ENCODE measurements at places on chromosomes 6 and 20.
A peak's percentile ranks its signal among the peaks of the same experiment; 100 is the strongest.

DNA sequence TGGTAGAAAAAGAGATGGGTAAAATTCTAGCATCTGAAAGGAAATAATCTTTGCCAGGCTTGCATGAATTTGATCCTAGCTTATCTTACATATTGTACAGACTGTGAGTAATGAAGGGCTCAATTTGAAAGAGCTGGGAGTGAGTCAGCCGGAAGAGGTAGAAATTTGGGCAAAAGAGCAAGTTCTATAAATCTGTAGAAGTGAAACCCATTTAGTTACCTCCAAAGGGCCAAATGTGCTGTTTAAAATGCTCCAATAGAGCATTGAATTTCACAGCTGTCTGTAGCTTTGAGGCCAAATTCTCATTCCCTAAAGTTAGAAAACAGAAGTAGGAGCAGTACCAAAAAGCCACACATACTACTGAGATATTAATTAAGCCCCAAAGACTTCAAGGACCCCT, 466.1 kb downstream of the BTBD3 start:
- no peak for DNase-seq

- no peak for DNase-seq
Observed at GRCh38 chr20:36861875-36862801, 13.8 kb upstream of the TLDC2 start.

- no peak for DNase-seq
Observed at GRCh38 chr20:42255821-42256220, 637.6 kb upstream of the CHD6 start.

GRCh38 chr20:31842471-31843157, 2.8 kb downstream of the FOXS1 start:
- DNase-seq, result no peak

DNA sequence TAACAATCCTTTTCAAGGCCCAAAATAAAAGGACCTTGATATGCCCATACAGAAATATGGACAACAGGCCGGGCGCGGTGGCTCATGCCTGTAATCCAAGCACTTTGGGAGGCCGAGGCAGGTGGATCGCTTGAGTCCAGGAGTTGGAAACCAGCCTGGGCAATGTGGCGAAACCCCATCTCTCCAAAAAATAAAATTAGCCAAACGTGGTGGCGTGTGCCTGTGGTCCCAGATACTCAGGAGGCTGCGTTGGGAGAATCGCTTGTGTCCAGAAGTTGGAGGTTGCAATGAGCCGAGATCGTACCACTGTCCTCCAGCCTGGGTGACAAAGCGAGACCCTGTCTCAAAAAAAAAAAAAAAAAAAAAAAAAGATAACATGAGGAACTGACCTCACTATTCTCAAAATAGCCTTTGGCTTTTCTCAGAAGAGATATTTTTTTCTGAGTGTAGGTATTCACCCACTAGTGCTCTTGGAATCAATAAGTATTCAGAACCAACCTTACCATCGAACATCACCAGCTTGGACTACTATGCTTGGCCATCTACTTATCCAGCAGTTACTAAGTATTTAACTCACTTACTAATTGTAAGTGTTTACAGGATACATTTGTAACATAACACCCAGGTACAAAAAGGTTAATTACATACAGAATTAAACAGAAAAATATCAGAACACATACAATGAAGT, 99.2 kb downstream of the OR2B2 start:
- DNase-seq, result no peak

DNA sequence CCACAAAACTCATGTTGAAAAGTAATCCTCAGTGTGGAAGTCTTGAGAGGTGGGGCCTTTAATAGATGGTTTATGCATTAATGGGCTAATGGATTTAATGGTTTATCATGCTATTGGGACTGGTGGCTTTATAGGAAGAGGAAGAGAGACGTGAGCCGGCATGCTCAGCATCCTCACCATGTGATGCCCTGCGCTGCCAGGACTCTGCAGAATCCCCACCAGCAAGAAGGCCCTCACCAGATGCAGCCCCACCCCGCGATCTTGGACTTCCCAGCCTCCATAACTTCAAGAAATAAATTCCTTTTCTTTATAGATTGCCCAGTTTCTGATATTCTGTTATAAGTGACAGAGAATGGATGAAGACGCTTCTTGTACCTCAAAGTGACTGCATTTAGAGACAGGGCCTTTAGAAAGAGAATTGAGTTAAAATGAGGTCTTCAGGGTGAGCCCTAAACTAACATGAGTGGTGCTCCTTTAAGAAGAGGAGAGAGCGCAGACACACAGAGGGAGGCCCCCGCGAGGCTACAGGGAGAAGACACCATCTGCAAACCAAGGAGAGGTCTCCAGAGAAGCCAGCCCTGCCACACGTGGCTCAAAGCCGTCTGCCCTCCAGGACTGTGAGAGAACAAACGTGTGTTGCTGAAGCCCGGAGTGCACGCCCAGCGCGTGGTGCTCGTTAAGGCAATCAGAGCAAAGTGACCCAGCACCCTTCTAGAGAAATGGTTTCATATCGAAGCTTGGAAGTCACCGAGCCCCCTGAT, 56.9 kb downstream of the IRF4 start:
- DNase-seq, result peak; percentile 10

GRCh38 chr6:2558098-2558680, 192.5 kb downstream of the MYLK4 start:
- DNase-seq, result no peak

GRCh38 chr20:31712564-31713311, 9.9 kb downstream of the BCL2L1 start:
- no peak for DNase-seq

- DNase-seq, result no peak
Observed at GRCh38 chr20:49687595-49688567, 25.8 kb downstream of the B4GALT5 start.

GRCh38 chr20:45576995-45577394, 2.1 kb downstream of the WFDC8 start:
- DNase-seq, result no peak

DNA sequence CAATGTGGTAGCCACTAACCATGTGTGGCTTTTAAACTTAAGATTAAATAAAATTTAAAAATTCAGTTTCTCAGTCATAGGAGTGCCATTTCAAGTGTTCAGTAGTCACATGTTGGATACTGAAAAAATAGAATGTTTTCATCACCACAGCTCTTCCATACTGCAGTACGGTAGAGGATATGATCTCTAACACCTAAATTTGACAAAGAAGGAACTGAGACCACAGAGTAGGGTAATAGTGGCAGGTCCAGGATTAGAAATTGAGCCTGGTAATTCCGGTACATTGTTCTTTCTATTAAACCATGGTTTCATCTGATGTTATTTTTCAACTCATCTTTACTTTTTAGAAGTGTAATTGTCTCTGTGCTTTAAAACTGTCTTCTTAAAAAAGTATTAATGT, 104.0 kb downstream of the CD2AP start:
- no peak for DNase-seq

DNA sequence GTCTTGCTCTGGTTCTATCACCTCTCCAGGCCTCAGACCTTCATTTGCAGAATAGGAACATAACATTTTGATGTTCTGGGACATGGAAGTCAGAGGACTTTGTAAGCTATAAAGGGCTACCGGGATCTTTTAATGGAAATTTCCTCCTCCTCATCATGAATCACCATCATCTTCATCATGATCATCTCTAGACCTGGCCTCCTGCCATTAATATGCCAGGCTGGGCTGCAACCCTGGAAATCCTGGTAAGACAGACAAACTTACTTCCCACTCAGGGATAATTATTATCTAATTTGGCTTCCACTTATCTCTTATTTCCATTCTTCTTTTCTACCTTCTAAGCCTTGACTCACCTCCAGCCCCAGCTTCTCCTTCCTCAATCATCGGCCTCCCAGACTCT, 41.0 kb upstream of the MRPS18A start:
- DNase-seq, result no peak

- no peak for DNase-seq
Observed at GRCh38 chr20:61808447-61808846, 257.2 kb downstream of the TAF4 start.

DNA sequence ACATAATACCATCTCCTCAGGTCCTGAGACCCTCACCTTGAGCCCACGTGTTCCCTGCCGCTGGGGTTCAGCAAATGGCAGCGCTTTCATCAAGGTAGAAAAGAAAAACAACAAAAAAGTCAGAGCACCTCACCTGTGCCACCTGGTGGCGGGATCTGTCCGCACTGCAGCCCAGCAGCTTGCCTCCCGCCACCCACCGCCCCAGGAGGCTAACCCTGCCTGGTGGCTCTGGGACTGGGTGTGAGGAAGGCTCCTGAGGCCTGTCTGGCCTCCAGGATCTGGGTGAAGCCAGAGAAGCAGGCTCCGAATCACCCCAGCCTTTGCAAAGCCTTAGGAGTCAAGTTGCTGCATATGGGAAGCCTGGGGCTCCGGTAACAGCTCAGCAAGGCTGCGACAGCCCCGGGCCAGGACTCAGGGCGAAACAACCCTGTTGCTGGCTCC, 270.8 kb downstream of the BMP7 start:
- peak; percentile 22 for DNase-seq

DNA sequence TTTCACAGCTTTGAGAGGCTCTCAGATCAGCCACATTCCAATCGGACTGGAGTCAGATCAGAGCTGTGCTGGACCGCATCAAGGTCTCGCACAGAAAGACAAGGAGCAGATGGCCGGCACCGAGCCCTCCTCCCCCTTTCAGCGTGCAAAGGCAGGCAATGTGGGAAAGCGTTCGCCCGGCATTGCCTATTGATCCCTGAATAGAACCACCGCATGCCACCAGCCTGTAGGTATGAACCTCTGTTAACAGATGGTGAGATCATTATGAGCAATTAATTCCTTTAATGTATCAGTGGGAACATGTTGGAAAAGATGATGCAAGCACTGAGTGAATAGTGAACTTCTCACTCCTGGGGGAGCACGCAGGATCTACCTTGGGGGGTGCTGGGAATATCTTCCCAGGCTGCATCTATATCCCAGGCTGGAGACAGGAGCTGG, 117.5 kb upstream of the ID4 start:
- DNase-seq, result no peak

DNA sequence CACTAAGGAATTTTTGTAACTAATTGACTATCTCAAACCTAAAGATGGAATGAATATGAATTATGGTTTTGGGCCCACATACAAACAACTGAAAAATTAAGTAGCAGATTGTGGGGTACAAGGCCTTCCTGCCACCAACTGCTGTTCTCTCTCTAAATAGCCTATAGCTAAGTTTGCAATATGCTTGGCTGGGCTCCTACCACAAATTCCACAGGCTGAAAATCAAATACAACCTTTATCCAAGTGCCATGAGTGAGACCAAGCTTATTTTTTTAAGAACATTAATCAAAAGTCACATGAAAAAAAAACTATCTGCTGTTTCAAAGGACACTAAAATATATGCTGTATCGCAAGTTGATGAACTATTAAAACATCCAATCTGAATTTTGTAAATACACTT, 52.1 kb downstream of the TENT5A start:
- DNase-seq, result no peak

GRCh38 chr6:89050155-89050554, 30.4 kb upstream of the PNRC1 start:
- no peak for DNase-seq

- no peak for DNase-seq
Observed at GRCh38 chr6:168088161-168089053, 9.4 kb upstream of the FRMD1 start.
